ENCODE measurements at places on chromosomes 5 and 9.

GRCh38 chr5:78777901-78778300, 129.3 kb upstream of the LHFPL2 start:
- no peak for DNase-seq

DNA sequence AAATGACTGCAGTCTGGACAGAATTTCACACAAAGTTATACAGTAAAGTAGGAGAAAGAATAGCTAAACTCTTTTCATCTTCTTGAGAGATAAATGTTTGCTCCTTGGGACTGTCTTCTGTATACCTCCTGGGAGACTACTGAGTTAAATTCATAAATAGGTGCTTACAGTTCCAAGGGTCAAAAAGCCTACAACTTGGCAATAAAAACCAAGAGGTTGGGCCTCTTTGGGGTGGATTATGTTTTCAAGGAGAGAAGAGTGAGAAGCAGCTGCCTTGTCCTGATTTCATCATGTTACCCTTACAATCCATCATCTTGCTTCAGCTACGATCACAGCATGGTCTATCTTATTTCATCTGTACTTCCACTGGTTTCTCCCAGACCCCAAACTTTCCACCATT, 213.2 kb upstream of the RPS23 start:
- DNase-seq: no peak

DNA sequence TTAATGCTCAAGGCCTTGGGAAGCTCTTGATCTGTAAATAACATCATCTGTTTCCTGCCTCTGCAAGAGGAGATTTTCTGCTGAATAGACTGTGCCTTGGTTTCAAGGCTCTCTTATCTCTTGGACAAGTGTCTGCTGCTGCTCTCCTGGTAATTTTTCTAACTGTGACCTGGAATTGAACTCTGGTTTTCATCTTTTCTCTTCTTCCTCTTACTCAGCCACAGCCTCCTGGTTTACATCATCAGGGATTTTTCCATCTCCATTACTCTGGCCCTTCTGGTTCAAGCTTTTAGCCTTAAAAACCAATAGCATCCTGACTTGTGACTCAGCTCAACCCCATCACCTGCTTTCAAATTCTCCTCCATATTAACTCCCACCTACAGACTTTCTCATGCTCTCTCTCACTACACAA, 49.6 kb upstream of the ITGA1 start:
- no peak for DNase-seq

DNA sequence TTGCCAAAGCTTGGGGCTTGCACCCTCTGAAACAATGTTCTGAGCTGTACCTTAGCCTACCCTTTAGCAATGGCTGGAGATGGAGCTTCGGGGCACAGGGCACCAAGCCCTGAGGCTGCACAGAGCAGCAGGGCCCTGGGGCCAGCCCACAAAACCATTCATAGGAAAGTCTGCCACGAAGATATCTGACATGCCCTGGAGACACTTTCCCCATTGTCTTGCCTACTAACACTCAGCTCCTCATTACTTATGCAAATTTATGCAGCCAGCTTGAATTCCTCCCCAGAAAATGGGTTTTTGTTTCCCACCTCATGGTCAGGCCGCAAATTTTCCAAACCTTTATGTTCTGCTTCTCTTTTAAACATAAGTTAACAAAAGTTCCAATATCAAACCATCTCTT, 105.7 kb downstream of the DTWD2 start:
- DNase-seq: no peak

DNA sequence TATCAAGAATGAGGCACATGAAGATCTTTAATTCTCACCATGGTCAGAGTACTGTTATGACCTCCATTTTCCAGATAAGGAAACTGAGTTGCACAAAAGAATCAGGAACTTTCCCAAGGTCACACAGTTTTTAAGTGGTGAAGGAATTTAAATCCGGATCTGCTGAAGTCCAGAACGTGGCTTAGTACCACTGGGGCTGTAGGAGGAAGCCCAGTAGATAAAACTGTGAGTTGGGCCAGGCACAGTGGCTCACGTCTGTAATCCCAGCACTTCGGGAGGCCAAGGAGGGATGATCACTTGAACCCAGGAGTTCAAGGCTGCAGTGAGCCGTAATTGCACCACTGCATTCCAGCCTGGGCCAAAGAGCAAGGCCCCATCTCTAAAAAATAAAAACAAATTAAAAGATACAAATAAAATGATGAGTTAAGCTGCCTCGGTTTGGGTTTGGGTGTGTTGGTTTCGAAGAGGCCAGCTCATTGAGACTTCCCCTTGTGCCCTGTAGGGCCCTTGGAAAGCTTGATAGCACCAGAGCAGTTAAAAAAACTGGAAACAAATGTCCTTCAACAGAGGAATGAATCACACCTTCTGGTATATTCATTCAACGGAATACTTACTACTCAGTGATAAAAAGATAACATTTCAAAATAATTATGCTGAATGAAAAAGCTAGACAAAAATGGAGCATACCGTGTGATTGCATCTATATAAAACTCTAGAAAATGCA, 20.1 kb downstream of the ATOX1 start:
- DNase-seq: no peak

DNA sequence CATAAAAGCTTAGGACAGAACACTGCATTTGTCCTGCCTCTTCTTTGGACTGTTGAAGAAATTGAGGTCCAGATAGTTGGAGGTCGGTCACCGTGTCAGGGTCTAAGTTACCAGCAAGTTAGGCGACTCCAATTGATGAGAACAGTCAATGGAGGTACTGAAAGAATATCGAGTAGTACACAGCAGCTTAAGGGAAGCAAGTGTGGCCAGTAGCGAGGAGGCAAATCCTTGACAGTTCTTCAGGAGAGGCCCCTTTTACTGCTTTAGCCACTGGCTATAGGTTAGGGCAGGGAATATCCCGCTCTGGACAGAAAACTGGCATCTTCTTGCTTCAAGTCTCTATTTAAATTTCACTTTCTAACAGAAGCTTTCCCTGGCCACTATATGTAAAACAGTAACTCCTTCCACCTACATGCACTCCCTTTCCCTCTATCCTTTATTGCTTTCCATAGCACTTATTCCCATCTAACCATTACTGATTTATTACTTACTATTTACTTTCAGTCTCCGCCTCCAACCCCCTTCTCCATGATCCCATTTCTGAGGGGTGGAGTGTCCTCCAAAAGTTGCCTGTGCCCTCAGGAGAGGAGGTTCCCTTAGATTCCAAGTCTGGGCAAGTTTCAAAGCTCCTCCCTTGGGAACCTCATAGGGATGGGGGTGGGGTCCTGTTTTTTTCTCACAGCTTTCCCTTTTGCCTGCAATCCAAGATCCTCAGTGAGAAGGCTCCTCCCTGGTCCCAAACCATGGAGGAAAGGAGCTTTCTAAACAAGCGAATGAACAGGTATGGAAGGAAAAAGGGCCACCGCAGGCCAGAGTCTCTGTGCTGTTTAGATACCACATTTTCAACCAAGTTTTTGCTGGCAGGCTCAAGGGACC, 4.1 kb upstream of the PRDM6 start:
- no peak for DNase-seq

- no peak for DNase-seq
Measured at GRCh38 chr5:158701007-158701391, 398.7 kb downstream of the EBF1 start.

- no peak for DNase-seq
Measured at GRCh38 chr9:20594608-20595007, 27.7 kb downstream of the MLLT3 start.

DNA sequence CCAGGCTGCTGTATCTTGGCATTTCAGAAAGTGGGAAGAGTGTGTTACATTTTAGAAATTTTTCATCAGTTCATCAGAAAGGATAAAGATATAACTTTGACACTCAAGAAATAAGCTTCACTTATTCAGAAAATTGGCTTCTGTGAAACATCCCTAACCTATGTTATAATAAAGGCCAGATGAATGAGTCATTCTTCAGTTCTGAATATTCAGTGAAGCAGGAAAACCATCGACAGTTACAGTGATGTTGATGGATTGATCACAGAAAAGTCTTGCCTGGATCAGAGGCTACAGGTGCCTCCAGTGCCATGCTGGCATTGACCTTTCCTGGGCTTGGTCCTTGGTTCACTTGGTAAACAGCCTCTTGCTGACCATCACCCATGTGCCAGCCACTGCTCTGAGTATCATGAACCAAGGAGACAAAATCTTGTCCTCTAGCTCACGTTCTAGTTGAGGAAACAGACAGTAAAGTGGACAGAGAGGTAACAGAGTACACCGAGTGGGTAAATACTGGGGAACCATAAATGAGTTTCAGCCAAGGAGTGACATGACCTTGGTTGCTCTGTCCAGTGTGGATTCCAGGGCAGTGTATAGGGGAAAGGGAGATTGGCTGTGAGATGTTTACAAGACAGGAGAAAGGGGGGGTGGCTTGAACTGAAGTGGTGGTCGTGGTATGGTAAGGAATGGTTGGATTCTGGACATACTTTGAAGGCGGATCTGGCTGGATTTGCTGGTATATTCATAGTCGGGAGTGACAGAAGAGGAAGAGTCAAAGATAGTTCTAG, 98.6 kb downstream of the AMBP start:
- DNase-seq: no peak

DNA sequence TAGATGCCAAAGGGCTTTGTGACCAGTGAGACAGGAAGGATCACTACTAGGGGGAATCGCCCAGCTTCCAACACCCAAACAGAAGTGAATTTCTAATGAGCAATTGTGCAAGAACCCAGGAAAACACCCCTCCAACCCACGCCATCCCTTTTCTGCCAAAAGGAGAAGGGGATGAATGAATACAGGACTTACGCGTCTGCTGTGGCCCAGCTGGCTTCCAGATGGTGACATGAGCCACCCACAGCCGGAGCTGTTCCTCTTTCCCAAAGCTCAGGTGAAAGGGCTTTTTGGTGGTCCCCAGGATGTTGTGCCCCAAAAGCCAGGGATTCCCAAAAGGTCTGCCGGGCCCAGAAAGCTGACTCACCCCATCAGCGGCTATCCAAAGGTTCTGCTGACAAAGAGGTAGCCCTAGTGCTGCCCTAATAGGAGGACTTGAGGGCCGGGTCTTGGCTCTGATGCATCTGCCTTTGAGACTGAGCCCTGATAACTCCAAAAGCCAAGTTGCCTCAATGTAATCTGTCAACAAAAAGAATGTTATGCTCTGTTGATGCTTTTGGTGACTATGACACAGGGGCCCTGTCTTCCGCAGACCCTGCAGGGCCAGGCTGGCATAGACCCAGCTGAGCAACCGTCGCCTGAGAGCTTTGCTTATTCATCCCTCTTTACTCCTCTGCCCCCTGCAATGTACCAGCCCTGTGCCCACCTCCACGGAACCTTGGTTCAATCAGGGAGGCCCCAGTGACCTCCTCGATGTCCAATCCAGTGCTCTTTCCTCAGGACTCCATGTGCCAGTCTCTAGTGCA, 14.5 kb downstream of the GSN start:
- no peak for DNase-seq

- DNase-seq: no peak
Measured at GRCh38 chr9:33884856-33885701, 68.1 kb downstream of the UBE2R2 start.

- no peak for DNase-seq
Measured at GRCh38 chr9:129712634-129713401, 40.0 kb downstream of the PTGES start.

- peak; percentile 52 for DNase-seq
Measured at GRCh38 chr5:159444441-159445082, 114.3 kb upstream of the IL12B start.

DNA sequence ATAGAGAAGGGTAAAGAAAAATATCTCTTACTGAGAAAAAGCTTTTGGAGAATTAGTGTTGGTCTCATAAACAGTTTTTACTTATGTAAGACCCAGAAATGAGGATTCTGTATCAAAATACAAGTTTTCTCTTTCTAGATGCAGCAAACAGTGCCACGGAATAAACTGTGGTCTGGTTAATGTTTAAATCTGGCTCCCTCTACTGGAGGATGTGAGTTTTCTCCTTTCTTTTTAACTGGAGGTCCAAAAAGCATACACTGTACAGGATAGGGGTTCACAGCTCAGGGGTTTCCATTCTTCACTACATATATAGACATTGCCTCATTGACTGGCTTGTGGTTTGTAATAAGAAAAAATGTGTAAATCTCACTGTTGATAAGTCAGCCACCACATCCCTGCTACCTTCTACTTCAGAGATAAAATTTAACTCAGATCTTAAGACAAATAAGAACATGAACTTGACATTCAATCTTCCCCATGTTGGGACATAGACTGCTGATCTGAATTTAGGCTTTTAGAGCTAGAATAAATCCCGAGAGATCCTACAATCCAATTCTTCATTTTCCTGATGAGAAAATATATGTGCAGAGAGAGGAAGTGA, 98.9 kb downstream of the CFAP95 start:
- peak; percentile 42 for DNase-seq

GRCh38 chr5:136242611-136243010, 49.6 kb upstream of the SMIM32 start:
- no peak for DNase-seq

DNA sequence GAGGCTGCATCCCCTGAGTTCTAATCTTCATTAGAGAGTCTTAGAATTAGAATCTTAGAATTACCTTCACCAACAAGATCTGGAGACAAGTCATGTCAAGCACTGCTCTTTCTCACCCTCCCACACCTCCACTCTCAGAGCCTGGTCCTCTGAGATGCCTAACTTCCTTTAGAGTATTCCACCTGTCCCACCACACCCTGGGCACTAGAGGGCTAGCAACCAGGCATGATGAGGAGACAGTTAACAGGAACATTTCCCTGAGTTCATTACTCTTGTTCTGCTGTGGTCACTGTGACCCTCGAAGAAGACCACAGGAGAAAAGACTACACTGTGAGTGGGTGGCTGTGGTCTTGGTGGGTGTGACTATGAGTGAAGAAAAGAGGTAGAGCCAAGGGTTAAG, 25.2 kb upstream of the MAP1B start:
- no peak for DNase-seq

DNA sequence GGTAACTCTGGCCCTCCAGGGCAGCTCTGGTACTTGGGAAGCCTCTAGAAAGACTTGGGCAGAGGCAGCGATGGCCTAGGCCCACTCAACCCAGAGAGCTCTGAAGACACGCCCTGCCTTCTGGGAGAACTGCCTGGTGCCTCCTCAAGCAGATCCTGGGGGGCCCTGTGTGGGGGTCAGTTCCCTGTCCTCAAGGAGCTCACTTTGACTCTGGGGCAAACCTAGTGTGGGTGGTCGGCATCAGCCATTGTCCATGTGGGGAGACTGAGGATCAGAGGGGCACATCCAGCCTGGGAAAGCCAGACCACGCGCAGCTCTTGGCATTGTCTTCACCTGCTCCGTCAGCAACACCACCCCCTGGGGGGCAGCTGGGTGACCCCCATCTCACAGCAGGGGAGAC, 28.0 kb downstream of the ABO start:
- no peak for DNase-seq

- DNase-seq: peak; percentile 8
Measured at GRCh38 chr9:37920471-37921167, 16.7 kb upstream of the SLC25A51 start.

- DNase-seq: peak; percentile 38
Measured at GRCh38 chr9:92965061-92965758, 17.9 kb downstream of the FGD3 start.

DNA sequence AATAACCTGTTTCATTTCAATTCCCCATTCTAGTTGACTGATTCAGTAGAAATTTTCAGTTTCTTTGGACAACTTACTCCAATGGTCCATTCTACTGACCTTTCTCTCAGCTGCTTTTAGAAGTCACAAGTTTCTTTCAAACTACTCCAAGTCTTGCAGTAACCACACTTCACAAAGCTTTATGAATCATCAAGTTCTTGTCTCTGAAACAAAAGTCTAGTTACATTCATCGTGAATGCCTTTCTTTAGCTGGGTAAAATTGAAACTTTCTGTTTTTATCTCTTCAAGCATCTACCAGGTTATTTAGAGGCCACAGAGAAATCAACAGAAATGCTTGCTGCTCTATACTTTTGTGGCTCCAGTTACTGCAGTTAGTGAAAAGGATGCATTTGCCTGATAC, 405.4 kb downstream of the TMEM232 start:
- no peak for DNase-seq
